Thyroid gland (tissue), 4 donors: ENCODE measurements at places on chromosomes 13 and 19. TPM values are rescaled to one million over a fixed set of nuclear protein-coding genes. Genes with fewer than 3 reads are reported as not detected.

The SHD gene
- total RNA-seq: not detected

The KIR2DL1 gene
- not detected for total RNA-seq

- DNase-seq: no peak
- H3K27me3 ChIP-seq: no peaks in the 10 kb centered on the region
- H3K36me3 ChIP-seq: no peaks in the 10 kb centered on the region
- H3K4me3 ChIP-seq: no peak overlapping the region
- no peaks in the 10 kb centered on the region for H3K4me1 ChIP-seq
Observed at GRCh38 chr19:11473725-11474124, 7.1 kb downstream of the ELAVL3 start.

The LILRB3 gene
- 4.4 TPM for total RNA-seq

The ELSPBP1 gene
- total RNA-seq: not detected

DNA sequence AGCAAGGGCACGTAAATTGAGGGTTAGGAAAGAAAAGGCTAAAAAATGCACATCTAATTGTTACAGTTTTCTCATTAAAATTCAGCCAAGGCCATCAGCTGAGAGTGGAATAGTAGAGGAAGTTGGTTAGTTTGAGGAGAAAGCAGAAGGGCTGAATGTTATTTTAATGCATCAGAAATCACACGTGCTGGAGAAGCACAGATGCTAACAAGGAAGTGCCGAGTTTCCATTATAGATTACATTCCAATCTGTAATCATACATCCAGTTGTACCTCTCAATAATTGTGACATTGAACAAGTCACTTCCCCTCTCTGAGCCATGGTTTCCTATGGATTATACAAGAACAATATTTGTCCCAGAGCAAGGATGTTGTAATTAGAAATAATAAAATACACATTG is 25.1 kb downstream of the FPR3 start:
- no peaks in the 10 kb centered on the region for H3K36me3 ChIP-seq
- no peaks in the 10 kb centered on the region for H3K27me3 ChIP-seq
- no peak for DNase-seq
- no peaks in the 10 kb centered on the region for H3K4me1 ChIP-seq
- no peak overlapping the region for H3K4me3 ChIP-seq
